AG08395 (cell line): ENCODE measurements at places on chromosomes 6 and 20.

DNA sequence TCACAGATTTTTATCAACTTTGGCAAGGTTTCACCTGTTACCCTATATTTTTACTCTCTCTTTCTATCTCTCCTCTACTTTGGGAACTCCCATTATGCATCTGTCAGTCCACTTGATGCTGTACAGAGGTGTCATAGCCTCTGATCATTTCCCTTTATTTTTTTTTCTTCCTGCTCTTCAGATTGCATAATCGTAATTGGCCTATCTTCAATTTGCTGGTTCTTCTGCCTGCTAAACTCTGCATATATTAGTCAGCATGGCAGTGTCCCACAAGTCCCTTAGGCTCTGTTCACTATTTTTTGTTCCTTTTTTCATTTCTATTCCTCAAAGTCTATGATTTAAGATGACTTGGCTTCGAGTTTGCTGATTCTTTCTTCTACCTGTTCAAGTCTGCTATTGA lies 44.7 kb upstream of the MICB start:
- DNase-seq, result no peak

- no peak for DNase-seq
Measured at GRCh38 chr20:17295151-17295726, 68.4 kb downstream of the PCSK2 start.

GRCh38 chr6:163970846-163971564 lies 556.5 kb downstream of the QKI start:
- DNase-seq, result no peak

- DNase-seq, result no peak
Measured at GRCh38 chr6:31402324-31403282, 792 bp upstream of the MICA start.

DNA sequence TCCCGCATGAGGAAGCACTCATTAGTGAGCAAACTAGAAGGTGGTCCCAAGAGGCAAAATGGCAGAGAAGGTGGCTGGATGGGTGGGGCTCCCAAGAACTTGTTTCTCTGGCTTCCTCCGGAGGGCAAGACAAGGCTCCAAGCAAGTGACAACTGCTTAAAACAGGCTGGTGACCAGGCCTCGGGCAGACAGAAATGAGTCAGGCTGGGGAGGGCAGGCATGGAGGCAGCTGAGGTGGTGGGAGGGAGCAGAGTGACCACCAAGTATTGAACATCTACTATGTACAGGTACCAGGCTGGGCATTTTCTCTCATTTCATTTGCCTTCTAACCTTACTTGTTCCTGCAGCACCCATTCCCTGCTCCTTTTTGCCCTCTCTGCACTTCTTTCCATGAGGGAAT lies 33.4 kb downstream of the TNXB start:
- no peak for DNase-seq

DNA sequence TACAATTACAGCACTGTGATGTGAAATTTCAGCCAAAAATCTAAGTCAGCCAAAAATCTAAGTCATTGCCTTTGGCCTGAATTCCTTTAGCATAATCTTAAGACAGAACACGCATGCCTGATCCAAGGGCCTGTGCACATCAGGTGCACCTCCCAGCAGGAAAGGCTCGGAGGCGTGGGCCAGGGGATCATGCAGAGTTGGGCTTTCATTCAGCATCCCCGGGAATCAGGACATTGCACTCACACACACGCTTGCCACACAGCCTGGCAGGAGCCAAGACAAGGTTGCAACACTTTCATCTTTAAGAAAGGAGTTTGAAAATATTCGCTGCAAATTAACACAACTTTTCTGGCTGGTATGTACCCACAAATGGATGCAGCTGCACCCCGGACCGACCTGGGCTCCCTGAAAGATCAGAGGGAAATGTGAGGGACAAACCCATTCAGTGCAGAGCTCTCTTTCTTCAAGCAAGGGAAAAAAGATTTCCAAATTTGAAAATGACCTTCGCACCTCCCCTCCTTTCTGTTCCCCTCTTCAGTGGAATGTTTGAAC lies 48.8 kb downstream of the ERMARD start:
- no peak for DNase-seq

DNA sequence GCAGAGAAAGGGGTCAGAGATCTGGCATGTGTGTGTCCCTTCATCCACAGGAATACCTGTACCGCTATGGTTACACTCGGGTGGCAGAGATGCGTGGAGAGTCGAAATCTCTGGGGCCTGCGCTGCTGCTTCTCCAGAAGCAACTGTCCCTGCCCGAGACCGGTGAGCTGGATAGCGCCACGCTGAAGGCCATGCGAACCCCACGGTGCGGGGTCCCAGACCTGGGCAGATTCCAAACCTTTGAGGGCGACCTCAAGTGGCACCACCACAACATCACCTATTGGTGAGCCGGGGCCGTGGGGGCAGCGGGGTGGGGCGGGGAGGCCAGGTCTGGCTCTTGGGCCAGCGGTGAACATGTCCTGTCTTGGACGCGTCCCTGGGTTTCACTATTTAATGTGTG lies 1.1 kb downstream of the MMP9 start:
- no peak for DNase-seq

DNA sequence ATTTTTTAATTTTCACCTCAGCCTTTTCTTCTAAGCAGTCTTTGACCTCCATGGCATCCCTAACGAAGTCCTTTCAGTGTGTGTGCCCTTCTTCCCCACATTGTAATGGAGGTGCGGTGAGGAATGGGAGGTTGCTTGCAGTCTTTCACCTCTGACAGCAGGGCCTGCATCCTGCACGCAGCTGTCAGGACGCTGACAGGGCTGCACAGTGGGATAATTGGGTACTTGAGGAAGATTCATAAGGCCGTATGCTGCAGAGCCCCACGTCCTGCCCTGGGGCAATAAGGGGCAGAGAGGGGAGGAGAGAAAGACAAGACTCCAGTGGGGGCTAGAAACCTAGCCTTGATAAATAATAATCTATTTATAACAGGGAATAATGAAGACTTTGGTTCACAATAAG lies 184.7 kb downstream of the SAMD5 start:
- DNase-seq, result no peak

- DNase-seq, result no peak
Measured at GRCh38 chr6:44327096-44327495, 13.9 kb upstream of the AARS2 start.

GRCh38 chr6:130409418-130410100 lies 43.7 kb downstream of the TMEM200A start:
- no peak for DNase-seq

GRCh38 chr20:53918949-53919361 lies 151.4 kb downstream of the BCAS1 start:
- DNase-seq, result no peak

GRCh38 chr6:96923871-96924493 lies 546 bp upstream of the KLHL32 start:
- no peak for DNase-seq

DNA sequence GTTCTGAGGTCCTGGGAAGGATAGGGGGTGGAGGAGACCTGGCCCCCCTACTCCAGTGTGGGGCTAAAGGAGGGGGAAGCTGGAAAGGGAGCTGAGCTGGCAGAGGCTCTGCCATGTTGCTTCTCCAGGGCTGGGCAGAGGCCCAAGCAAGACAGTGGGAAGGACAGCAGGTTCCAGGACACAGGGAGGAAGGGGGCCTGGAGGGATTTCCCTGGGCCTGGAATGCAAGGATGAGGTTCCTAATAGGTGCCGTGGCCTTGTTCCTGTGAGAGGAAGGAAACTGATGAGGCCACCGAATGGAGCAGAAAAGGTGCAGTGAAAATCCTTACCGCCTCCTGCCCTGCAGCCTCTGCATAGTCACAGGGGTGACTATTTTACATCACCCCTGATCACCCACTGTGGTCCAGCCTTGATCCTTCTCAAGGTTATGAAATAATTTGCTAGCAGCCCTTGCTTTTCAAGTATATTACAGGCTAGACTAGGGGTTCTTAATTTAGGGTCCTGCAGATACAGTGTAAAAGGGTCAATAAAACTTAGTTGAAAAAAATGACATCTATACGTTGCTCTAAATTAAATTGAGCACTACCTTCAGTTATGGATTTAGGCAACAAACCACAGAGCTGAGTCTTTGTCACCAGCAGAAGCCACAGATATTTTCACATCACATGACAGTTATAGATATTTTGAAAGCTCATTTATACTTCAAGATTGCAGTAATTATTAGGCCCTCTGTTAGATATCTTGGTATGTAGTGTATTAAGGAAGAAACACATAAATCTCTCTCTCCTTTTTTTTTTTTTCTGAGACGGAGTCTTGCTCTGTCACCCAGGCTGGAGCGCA lies 45.7 kb upstream of the RNF24 start:
- DNase-seq, result no peak

DNA sequence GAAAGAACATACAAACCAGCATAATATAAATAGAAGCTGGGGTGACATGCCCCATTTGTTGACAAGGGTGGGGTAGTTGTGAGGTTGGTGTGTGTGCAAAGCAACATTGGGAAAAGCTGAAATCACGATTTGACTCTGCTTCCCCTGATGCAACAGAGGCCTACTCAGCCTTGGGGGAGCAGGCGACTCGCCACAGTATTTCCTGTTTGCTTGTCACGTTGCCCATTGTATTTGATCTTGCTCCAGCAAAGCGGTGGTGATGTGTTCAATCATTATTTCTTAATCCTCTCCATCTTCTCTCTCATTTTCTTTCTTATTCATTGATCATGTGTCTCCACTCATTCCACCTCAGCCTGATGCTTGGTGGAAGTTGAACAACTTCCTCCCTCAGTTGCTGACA lies 165.8 kb upstream of the CITED2 start:
- DNase-seq, result peak; percentile 56

DNA sequence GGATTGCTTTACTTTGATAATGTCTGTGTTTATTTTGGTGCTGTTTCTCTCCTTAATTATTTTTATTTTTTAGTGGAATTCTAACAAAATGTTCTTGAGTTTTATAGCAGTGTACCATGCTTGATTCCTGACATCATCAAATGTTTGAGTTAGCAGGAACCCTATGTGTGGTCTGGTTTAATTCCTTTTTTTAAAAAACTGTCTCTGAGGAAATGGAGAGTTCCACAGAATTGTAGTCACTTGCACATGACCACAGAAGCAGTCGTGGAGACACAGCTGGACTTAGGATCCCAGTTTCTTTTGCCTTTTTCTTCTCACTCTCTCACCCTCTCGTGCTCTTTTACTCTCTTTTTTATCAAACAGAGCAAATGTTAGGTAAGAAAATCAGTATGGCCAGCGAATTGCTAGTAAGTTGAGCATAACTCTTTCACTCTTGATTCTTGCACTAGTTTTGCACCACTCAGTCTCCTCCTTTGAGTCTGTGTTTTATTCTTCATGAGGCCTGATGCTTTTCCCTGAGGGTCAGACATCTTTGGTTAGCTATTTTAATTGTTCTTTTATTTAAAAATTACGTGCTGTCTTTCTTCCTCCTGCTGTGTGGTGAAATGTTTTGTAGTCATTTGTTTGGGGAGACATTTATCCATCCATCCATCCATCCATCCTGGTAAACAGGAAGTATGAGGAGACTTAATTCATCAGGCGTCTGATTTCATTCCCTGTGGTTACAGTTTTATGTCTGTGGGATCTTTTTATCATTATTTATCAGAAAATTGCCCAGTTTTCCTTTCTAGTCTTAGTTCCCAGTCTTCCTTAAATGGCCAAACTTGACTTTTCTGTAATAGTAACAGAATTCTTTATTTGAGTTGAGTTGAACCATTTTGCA lies 83.0 kb downstream of the SCAF8 start:
- peak; percentile 47 for DNase-seq

- peak; percentile 70 for DNase-seq
Measured at GRCh38 chr6:148530394-148530953, 187.8 kb downstream of the SASH1 start.

DNA sequence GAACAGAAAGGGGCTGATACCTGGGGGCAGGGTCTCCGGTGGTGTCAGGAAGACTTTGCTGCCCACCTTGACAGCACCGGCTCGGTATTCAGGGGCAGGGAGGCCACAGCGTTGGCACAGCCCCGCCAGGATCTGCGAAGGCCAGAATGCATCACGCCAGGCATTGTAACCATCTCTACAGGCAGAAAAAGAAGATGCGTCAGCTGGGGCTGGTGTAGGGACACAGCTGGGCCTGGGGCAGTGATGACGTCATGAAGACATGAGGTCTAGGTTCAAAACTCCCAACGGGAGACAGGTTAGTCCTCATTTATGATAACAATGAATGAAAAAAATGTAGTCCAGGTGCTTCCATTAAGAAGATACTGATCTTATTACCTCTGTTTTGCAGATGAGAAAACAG lies 22.0 kb downstream of the ERGIC3 start:
- DNase-seq, result no peak

DNA sequence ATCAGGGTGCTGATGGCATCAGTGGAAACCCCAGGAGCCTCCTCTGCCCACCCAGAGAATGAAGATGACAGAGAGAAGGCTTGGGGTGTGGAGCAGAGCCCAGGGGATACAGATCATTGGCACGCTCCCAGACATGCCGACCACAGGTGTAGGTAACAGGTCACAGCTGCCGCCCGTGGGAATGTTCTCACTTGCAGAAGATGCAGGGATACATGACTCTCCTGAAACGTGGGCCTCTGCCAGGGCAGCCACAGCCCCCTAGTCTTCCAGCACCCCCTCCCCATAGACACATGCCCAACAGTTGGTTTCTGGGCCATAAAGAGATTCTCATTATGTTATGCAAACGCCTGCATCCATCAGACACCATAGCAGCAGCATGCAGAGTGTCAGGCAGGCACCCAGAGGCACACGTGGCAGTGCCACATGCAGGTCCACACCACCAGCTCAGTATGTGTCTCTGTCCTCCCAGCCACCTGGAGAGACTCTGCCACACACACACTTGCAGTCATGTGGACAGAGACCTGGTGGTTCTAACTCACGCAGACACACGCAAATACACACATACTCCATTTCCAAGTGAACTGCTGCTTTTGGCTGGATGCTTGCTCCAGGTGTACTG lies 45.5 kb downstream of the LRFN2 start:
- DNase-seq, result no peak

- DNase-seq, result no peak
Measured at GRCh38 chr6:166266336-166266735, 41.9 kb downstream of the PRR18 start.

DNA sequence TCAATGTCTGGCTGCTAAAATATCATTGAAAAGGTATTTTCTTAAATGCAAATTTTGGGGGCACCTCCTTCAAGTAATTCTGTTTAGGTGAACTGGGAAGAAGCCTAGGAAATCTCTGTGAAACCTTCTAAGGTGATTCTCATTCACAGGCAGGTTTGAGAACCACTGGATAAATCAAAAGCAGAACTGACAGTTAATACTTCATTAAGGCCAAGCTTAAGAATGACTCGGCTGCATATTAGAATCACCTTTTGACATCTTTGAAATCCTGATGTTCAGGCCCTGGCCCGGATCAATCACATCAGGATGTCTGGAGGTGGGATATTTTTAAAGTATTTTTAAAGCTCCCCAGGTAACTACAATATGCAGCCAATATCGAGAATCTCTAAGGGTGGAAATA lies 50.6 kb downstream of the FKBP1C start:
- DNase-seq, result no peak

GRCh38 chr6:128079021-128079420 lies 178.2 kb upstream of the THEMIS start:
- DNase-seq, result no peak

- peak; percentile 70 for DNase-seq
Measured at GRCh38 chr20:31570735-31571617, 34.1 kb upstream of the ID1 start.

DNA sequence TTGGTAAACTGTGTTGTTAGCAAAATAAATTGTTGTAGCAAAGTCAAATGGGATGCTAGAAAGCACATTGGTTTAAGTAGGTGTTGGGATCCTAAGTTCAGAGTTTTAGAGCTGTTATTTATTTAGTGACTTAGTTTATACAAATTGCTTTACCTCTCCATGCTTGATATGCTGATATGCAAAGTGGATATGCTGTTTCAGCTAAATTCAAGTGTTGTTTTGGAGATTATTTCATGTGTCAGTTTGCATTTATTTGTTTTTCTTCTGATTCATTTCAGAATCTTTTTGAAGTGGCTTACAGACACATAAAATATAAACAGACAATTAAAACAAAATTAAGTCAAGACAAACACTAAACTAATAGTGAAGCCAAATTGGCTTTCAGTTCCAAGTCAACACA lies 203.5 kb downstream of the ADGRB3 start:
- DNase-seq, result no peak
